DND-41 (cell line): ENCODE measurements at places on chromosomes 11 and 22.

DNA sequence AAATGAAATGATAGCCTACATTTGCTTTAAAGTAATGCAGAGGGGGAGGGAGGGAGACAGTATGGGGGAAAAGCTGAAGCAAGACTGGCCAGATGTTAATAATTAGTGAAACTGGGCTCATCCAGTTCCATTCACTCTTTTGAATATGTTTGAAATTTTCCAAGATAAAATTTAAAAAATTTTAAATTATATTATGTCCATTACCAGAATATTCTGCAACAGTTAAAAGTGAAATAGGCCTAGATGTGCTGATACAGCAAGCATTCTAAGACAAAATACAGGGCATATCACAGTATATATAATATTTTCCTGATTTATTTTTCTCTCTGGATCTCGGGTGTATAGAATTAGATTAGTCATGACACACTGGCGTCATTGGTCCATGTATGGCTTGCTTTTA is 13.6 kb upstream of the ZNRF3 start:
- H3K27me3 ChIP-seq, result no peaks in the 10 kb centered on the region
- no peaks in the 10 kb centered on the region for H3K36me3 ChIP-seq
- no peaks in the 10 kb centered on the region for H3K4me1 ChIP-seq
- no peak overlapping the region for H3K27ac ChIP-seq

GRCh38 chr11:10450462-10451425 is 4.3 kb upstream of the AMPD3 start:
- H3K4me3 ChIP-seq, result no peak overlapping the region
- peaks cover 12% of the 10 kb centered on the region for H3K27me3 ChIP-seq
- no peak for DNase-seq
- no peaks in the 10 kb centered on the region for H3K36me3 ChIP-seq
- H3K27ac ChIP-seq, result no peak overlapping the region

GRCh38 chr11:75276186-75276585 is 35.6 kb downstream of the TPBGL start:
- no peak overlapping the region for H3K4me3 ChIP-seq
- H3K27ac ChIP-seq, result peak overlapping the region; percentile 73
- no peak for DNase-seq
- peaks cover 36% of the 10 kb centered on the region for H3K36me3 ChIP-seq
- H3K27me3 ChIP-seq, result no peaks in the 10 kb centered on the region

DNA sequence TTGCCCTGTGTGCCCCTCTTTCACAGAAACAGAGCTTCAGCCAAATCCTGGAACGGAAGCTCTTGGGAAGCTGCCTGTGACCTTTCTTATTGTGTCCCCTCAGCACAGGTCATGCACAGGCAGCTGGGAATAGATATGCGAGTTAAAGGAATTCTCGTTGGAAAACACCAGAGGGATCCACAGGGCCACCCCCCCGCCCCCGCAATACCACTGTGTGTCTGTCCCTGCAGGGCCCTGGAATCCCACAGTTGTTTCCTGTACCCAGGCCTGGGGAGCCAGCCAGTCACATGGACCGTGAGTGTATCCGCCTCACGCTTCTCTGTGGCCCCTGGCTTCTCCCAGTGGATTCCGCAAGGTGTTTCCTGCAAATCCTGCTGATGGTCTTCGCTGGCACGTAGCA is 29.0 kb downstream of the TIMP3 start:
- DNase-seq, result no peak
- H3K4me1 ChIP-seq, result no peaks in the 10 kb centered on the region
- no peaks in the 10 kb centered on the region for H3K36me3 ChIP-seq
- no peaks in the 10 kb centered on the region for H3K27me3 ChIP-seq

DNA sequence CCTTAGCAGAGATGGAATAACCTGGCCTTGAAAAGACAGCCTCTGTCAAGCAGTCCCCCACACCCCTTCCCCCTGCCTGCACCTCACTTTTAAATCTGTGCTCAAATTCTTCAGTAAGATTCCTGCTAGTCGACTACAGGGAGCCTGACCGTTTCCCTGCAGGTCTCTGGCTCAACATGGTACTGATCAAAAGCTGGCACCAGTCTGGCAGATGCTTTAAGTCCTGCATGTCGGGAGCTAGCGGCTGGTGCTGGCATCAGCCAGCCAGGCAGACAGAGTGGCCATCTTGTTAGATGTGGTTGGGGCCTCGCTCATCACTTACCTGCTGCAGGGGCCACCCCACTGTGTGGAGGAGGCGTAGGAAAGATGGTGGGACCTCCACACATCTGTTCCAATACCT is 204.4 kb upstream of the SORL1-AS1 start:
- H3K27me3 ChIP-seq, result peaks cover 9% of the 10 kb centered on the region
- H3K4me1 ChIP-seq, result peaks cover 15% of the 10 kb centered on the region
- DNase-seq, result no peak
- H3K36me3 ChIP-seq, result no peaks in the 10 kb centered on the region
- no peak overlapping the region for H3K27ac ChIP-seq

GRCh38 chr11:134821422-134821821 is 409.4 kb upstream of the B3GAT1 start:
- H3K27ac ChIP-seq, result no peak overlapping the region
- no peak overlapping the region for H3K4me3 ChIP-seq
- no peaks in the 10 kb centered on the region for H3K4me1 ChIP-seq
- H3K27me3 ChIP-seq, result no peaks in the 10 kb centered on the region
- H3K36me3 ChIP-seq, result no peaks in the 10 kb centered on the region

DNA sequence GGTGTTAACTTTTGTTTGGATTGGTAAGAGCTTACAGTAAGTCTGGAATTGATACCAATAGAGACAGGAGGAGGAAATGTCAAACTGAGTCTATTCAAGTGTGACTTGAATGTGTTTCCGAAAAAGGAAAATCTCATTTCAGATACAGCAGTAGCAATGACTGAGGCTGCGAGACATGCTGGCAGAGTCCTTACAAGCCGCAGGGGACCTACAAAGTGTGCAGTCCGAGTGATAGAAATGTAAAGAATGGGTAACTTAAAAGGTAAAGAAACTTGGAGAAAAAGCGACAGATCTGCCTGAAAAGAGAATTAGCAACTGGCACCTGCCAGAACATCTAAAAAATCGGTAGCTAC is 444 bp downstream of the CWF19L2 start:
- H3K4me3 ChIP-seq, result peak overlapping the region; percentile 76
- H3K27ac ChIP-seq, result peak overlapping the region; percentile 84
- no peak for DNase-seq
- no peaks in the 10 kb centered on the region for H3K27me3 ChIP-seq
- peaks cover 25% of the 10 kb centered on the region for H3K4me1 ChIP-seq
- peaks cover 25% of the 10 kb centered on the region for H3K36me3 ChIP-seq

GRCh38 chr11:64710418-64711137 is 12.4 kb downstream of the NRXN2 start:
- H3K4me1 ChIP-seq, result no peaks in the 10 kb centered on the region
- no peak overlapping the region for H3K4me3 ChIP-seq
- DNase-seq, result no peak
- peaks cover 8% of the 10 kb centered on the region for H3K27me3 ChIP-seq
- H3K36me3 ChIP-seq, result no peaks in the 10 kb centered on the region
- H3K27ac ChIP-seq, result no peak overlapping the region

DNA sequence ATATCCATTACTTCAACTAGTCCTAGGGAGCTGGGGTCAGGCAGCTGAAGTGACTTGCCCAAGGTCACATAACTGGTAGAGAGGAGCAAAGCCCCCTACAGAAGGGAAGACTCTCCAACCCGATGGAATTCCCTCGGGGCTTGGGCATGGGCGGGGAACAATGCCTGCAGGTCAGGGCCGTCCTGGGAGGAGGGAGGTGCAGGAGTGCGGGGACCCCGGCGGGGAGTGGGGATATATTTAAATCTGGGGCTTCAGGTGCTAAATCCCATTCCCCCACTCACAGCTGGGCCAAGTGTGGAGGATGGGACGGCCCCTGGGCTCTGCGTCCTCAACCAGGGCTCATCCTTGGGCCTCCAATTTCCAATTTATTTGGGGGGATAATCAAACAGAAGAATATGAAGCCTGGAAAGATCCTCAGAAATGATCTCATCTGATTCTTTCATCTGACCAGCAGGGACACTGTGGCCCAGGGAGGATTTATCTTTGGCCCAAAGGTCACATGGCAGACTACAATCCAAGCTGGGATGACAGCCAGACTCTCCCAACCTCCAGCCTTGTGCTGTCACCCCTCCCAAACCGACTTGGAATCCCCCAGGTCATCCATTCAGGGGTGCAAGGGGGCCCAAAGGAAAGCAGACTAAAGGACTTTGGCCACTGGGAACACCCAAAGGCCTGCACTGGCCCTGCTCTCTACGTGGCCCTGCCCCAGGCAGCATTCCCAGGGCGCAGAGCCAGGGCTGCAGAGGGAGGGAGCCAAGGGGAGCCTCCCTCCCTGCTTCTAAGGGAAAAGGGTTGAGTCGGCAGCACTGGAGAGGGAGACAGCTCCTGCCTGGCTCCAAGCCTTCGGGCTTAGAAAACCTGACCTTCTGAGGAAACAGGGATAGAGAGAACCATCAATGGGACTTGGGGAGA is 8.7 kb upstream of the C1QTNF6 start:
- no peaks in the 10 kb centered on the region; the same call in 1 of the 2 replicates for H3K36me3 ChIP-seq
- DNase-seq, result no peak
- H3K27me3 ChIP-seq, result no peaks in the 10 kb centered on the region
- no peak overlapping the region for H3K27ac ChIP-seq
- H3K4me1 ChIP-seq, result peaks cover 18% of the 10 kb centered on the region
- no peak overlapping the region for H3K4me3 ChIP-seq

DNA sequence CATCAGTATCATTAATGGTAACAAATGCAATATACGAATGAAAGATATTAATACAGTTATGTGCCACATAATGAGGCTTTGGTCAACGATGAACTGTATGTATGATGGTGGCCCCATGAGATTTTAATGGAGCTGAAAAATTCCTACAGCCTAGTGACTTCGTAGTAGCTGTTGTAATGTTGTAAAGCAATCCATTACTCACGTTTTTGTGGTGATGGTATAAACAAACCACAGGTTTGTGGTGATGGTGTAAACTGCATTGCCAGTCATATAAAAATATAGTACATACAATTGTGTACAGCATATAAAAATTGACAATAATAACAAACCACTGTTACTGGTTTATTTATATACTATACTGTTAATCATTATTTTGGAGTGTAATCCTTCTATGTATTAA is 27.4 kb upstream of the GRIA4 start:
- H3K27me3 ChIP-seq, result no peaks in the 10 kb centered on the region
- H3K4me3 ChIP-seq, result no peak overlapping the region
- no peaks in the 10 kb centered on the region for H3K4me1 ChIP-seq
- H3K36me3 ChIP-seq, result no peaks in the 10 kb centered on the region

GRCh38 chr11:27395556-27396258 is 32.7 kb upstream of the CCDC34 start:
- no peaks in the 10 kb centered on the region for H3K36me3 ChIP-seq
- H3K27ac ChIP-seq, result no peak overlapping the region
- no peaks in the 10 kb centered on the region for H3K27me3 ChIP-seq
